ENCODE measurements at places on chromosomes 5 and 9.

- DNase-seq, result no peak
These were observed 52.4 kb downstream of the MTREX start for GRCh38 chr5:55360190-55360589.

- no peak for DNase-seq
These were observed 369.6 kb upstream of the SEMA6A start for GRCh38 chr5:116944183-116944582.

GRCh38 chr5:159814222-159814621 lies 102.1 kb upstream of the ADRA1B start:
- no peak for DNase-seq

GRCh38 chr5:61245936-61246335 lies 83.7 kb upstream of the SMIM15 start:
- DNase-seq, result no peak

GRCh38 chr9:75108571-75108970 lies 20.3 kb downstream of the OSTF1 start:
- peak; percentile 34 for DNase-seq

GRCh38 chr9:14627513-14627912 lies 65.7 kb downstream of the ZDHHC21 start:
- DNase-seq, result no peak

DNA sequence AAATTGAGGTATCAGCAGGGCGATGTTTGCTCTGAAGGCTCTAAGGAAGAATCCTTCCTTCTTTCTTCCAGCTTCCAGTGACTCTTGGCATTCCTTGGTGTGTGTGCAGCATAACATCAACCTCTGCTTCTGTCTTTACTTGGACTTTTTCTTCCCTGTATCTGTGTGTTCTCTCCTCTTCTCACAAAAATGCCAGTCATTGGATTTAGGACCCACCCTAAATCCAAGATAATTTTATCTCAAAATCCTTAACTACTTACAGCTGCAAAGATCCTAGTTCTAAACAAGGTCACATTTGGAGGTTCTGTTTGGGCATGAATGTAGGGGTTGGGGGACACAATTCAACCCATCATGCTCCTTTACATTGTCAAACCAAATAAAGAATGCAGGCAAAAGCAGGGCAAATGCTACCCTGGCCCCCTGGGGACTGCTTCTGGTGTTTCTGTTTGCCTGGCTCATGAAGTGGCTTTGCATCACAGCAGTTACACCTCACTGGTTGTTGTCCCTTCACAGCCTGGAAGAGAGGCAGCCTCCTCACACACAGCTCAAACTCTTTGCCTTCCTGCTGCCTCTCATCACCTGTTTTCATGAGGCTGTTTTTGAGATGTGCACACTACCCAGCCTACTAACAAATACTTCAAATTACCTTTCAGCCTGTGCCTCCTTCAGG lies 64.8 kb upstream of the PLCXD3 start:
- no peak for DNase-seq

DNA sequence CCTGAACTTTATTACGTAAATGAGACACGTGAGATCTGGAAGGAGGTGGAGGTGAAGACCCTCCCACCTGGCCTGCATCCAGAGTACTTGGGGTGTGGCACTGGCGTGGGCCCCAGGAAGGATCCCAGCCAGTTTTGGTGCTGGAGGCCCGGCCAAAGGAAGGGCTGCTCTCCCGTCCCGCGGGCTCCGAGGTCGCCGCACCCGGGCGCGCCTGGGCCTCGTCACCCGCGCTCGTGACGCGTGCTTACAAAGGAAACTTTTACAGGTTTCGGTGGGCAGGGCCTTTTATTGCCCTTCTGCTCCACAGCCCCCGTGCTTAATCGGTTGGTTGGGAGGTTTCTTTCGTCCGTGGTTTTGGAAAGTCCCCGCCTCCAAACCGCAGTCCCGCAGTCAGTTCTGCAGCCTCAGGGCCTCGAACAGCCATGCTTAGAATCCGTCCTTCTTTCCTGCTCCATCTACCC lies 29.2 kb downstream of the CDKN2A start:
- DNase-seq, result peak; percentile 53

DNA sequence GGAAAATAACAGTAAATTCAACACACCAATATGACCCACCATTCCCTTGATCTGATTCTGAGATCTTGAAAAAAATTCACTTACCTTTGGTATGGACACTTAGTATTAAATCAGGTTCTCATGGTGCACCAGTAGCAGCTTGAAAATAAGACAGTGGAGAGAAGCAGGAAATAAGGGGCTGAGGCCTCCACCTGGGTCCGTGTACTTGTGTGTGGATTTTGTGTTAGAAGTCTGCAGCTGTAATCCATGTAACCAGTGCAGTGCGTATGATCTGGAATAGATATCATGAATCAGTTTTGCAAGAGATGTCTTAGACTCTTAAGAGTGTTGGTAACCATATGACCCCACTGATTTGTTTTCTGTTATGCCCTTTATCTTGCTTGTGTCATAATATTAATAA lies 107.1 kb downstream of the FBXL7 start:
- DNase-seq, result no peak

DNA sequence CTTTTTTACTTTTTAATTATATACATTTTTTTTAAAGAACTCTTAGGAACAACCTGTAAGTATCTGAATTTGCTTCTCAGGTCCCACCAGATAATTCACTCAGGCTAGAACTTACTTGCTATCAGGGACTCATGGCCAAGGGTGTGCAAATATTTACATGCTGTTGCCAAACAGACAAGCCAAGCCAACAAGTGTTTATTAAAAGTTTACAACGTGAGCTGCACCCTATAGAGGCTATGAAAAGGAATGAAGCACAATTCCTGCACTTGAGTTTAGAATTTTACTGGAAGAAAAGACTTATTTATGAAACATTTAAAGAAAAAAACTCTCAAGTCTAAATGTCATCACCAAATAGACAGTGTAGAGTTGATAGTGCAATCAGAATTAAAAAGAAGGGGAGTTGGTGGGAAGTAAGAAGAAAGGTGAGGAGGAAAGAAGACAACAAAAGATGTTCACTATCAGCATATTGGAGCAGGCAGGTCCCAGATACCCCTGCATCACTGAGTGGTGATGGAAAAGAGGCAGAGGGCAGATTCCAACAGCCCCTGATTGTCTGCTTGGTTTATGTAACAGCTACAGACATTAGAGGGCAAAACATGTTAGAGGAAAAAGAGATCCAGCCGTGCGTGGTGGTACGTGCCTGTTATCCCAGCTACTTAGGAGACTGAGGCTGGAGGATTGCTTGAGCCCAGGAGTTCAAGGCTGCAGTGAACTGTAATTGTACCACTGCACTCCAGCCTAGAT lies 32.8 kb downstream of the SH3RF2 start:
- no peak for DNase-seq

DNA sequence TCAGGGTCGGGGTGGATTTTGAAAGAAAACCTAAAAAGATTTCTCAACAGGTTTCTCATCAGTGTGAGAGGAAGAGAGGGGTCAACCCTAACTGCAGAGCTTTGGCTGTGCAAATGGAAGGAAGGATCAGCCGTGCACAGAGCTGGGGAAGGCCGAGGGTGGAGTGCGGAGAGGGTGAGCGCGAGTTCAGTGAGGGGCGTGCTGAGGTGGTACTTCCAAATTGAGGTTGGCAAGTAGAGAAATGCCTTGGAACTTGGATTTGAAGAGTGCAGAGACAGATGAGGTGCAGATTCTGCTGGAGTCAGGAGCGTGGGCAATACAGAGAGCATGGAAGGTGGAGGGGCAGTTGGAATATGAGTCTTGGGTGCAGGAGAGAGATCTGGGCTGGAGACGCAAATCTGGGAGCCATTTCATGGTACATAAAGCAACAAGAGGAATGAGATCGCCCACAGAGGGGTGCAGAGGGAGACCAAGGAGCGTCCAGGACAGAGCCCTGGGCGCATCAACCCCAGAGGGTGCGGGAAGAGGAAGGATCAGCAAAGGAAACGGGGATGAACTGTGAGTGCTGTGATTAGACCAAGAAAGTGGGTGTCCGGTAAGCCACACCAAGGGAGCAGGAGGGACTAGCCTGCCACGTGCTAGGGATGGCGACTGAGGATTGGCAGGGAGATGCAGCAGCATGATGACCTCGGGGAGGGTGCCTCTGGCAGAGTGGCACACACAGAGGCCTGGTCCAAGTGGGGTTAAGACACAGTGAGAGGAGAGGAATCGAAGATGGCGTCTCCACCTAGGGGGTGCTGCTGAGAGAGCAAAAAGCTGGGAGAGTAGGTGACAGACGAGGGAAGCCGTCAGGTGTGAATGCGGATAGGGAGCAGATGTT lies 105.8 kb downstream of the ADAMTS2 start:
- no peak for DNase-seq

DNA sequence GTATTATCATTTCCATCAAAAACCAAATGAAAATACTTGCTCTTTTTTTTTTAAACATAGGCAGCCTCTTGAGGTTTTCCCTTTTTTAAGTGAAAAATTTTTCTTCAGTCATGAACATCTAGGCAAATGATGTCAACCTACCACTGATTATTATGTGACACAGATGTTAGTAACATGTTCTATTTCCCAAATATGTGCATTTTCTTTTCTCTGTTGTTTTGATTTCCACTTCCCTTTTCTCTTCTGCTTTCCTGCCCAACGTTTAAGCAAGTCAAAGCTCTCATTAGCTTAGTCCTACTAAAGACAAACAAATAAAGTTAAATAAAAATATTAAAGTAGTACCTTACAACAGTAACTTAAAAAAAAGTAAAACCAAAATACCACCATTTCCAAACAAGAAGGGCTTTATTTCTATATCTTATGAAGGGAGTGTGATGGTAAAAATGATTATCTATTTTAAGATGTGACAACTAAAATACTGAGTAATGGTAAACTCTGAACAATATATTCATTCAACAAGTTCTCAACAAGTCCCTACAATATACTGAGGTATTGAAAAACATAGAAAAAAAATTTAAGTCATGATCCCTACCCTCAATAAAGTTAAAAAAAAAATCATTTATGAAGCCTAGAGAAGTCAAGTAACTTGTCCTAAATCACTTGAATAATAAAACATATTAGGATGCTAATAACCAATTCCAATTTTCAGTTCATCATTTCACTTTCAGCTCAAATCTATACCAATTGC lies 9.4 kb downstream of the SLC38A9 start:
- DNase-seq, result peak; percentile 62

- peak; percentile 6 for DNase-seq
These were observed 473.6 kb upstream of the TNC start for GRCh38 chr9:115591584-115591984.

DNA sequence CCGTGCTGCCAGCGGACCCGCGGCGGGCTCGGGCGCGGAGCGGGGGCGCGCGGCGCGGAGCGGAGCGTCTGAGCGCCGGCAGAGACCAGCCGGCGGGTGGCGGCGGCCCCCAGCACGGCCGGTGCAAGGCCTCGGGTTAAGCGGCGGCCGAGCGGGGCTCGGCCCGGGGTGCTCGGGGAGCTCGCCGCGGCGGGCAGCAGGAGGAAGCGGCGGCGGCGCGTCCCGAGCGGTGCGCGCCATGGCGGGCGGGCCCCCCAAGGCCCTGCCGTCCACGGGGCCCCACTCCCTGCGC lies 150 bp downstream of the SNX30 start:
- no peak for DNase-seq

- peak; percentile 38 for DNase-seq
These were observed 24.3 kb upstream of the ENHO start for GRCh38 chr9:34546834-34547827.

GRCh38 chr5:65978251-65978650 lies 51.9 kb downstream of the ERBIN start:
- no peak for DNase-seq

- DNase-seq, result no peak
These were observed 5.2 kb downstream of the HAPLN1 start for GRCh38 chr5:83715236-83716065.

GRCh38 chr5:92560698-92561401 lies 1020.2 kb downstream of the NR2F1-AS1 start:
- DNase-seq, result no peak

DNA sequence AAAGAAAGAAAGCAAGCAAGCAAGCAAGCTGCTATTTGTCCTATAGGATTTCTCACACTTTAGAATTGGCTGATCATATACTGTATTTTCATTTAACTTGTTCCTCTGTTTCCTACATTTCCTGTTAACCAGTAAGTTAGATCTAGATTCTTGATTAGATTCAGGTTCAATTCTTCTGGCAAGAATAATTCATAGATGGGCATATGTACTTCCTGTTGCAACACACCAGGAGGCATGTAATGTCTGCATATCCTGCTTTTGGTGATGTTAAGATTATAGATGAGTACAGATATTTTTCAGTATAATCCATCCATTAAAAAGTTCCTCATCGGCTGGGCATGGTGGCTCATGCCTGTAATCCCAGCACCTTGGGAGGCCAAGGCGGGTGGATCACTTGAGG lies 10.8 kb upstream of the KIF27 start:
- DNase-seq, result no peak

DNA sequence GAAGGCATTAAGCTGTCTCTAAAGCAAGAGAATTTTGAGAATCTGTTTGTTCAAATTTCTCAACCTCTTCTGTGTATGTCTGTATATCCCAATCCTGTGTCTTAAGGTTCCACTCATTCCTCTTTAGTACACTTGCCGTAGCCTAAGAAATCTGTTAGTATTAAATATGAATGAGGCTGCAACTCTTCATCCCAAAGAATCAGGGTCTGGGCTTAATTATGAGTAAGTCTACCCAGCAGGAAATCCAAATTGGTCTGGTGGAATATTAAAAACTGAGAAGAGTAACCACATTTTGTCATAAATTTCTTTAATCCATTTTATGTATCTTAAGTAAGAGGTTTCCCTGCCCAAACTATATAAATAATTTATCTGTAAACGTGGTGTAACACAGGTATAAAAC lies 1171.2 kb downstream of the CDH12 start:
- DNase-seq, result no peak

GRCh38 chr9:69178583-69179011 lies 4.5 kb downstream of the TJP2 start:
- no peak for DNase-seq

DNA sequence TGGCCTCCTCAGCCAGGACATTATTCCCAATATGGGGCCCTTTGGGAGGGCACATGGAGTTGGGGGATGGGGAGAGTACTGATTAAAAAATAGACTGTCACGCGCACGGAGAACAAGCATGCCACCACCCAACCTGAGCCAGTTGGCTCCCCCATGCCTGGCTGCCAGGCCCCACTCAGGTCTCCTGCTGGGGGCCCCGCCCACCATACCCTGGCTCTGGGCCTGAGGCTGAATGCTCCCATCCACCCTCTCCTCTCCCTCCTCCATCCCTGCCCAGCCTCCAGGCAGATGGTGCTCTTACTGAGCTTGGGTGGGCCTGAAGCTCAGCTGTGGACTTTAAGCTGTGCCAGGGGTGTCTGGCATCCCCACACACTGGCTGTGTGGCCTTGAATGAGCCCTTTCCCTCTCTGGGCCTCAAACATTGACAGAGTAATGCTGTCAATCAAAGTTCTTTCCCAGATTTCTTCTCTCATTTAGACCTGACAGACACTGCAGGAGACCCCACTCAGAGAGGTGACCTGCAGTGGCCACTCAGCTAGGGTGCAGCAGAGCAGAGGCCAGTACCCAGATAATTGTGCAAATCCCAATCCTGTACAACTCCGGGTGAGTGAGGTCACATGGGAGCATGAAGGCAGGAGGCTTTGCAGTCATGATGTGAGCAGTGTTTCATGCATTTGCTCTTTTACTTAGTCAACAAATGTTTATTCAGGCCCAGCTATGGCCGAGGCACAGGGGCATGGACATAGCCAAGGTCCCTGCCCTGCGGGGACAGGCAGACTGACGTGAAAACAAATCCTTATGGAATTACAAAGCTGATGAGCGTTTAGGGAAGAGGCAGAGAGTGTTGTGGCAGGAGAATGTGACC lies 9.8 kb upstream of the SYNPO start:
- DNase-seq, result no peak

Data from inflammatory macrophage treated with lipopolysaccharide for 1 hour (primary cell).